Mesenchymal stem cell (in vitro differentiated cells and primary cell): ENCODE measurements at places on chromosomes 4 and X.

- DNase-seq, result no peak
Observed at GRCh38 chr4:80156410-80156809, 40.9 kb upstream of the PRDM8 start.

GRCh38 chrX:49071877-49072711 is 1.7 kb downstream of the PRAF2 start:
- no peak for DNase-seq

DNA sequence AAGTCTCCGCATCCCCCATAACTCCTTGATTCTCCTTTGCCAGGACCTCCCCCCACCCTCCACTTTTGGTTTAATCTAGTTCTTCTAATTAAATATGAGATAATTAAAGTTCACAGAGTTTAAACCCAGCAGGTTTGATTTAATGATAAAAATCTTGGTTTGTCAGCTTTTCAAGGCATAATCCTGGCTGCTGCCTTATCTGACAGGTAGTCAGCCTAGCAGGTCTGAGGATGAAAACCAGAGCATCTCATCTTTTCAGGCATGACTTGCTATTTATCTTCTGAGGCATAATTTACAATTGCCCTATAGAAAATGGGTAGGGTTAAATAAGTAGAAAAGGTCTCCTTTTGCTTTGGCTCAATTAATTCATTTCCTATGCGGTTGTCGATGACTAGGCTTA is 591.2 kb downstream of the RPA4 start:
- no peak for DNase-seq

DNA sequence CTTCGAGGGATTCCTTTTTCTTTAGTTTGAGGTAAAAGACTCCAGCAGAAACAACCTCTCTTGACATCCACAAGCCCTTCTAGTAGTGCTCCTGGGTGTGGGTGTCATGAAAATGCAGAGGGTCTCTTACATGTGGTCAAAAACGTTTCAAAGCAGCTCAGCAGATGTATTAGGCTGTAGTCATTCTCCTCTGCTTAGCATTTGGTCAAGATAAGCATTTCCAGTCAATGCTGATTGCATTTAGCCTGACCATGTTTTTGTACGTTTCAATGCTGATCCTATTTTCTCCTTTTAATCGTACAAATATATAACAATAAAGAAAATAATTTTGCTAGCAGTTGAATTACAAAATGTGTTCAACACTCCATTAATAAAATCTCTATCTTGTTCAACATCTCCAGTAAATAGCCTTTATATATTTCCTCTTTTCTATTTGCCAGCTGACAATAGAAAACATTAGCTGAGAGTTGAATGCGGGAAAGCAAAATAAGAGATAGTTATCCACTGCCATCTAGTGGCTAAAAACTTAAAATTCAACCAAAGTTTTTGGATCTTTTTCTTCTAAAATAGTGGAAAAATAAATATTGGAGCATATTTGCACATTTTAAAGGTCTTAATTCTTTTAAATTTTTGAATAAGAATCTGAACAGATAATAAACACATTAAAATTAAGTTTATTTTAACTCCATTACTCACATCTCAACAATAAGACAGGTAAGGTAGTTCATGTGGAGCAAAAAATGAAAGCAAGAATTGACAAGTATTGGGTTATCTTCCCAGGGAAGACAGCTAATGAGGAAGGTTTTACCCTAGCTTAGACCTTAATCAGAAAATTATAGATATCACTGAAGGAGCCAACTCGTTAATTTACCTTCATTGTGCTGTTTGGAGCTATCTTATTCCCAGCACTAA is 15.2 kb upstream of the PACRGL start:
- DNase-seq, result peak; percentile 40

- peak; percentile 37 for DNase-seq
Observed at GRCh38 chrX:136711147-136711546, 63.2 kb downstream of the CD40LG start.

- DNase-seq, result no peak
Observed at GRCh38 chr4:77183777-77184420, 26.9 kb downstream of the CCNG2 start.

- DNase-seq, result no peak
Observed at GRCh38 chr4:180650273-180650672, 1592.9 kb upstream of the TENM3 start.

GRCh38 chrX:117711782-117712181 is 404.8 kb downstream of the KLHL13 start:
- DNase-seq, result no peak

DNA sequence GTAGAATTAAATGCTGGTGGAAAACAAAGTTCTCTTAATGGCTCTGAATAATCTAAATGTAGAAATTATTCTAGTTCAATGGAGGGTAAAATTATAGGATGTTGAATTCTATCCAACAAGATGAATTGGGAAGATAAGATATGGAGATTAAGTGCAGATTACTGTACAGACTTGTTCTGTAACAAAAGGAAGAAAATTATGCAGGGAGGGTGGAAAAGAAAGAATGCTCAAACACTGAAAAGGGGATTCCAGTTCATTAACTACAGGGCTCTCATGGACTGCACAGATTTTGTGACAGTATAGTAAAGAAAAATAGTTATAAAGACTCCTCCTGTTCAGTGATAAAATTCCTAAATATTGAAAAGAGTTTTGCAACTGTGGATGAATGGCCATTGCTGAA is 1794.0 kb upstream of the PCDH7 start:
- DNase-seq, result no peak

DNA sequence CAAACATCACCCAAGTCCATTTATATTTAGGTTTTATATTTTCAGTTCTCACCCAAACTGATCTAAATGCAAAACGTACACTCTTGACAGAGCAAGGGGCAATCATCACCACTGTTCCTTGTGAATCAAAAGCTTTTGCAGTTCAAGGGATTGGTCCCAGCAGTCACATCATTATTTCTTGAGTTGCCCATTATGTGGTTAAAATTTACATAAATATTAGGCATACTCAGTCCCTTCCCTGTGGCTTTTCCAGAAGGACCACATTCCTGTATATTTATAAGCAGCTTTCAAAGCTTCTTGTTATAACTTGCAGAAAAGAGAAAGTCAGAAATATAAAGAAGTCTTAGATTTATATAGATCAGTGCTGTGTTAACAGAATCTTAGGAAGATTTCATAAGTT is 224.4 kb downstream of the CLCN4 start:
- no peak for DNase-seq

GRCh38 chr4:128483816-128484215 is 196.2 kb upstream of the PGRMC2 start:
- no peak for DNase-seq
